ENCODE measurements at places on chromosomes 1 and 21.

DNA sequence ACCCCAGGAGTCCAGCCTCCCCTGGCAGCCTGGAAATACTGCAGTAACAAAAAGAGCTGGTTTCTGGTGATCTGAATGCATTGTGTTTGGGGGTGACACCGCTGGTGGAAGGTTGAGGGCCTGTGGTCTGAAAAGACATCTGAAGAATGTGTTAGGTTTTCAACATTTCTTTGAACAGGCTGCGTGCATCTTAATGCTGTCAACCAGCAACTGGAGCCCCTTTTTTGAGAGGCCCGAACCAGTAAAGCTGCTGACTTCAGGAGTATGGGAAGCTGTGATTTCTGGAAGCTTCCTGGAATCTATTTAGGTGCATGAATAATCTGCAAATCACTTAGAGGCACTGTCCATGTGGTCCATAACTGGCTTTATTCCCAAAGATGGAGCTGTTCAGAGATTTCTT lies 17.0 kb downstream of the ATP5PO start:
- no peak for DNase-seq

DNA sequence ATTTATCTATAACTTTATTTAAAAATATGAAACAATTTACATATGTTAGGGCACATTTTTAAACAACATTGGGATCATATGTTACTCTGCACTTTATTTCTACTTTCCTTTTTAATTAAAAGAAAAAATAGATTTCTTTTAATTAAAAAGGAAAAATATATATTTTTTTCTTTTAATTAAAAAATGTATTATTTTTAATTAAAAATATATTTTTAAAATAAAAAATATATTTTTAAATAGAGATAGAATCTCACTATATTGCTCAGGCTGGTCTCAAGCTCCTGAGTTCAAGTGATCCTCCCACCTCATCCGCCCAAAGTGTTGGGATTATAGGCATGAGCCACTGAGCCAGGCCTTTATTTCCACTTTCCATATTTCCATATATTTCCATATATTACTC lies 36.7 kb downstream of the WARS2 start:
- no peak for DNase-seq

GRCh38 chr1:110538075-110538474 lies 19.1 kb upstream of the KCNA10 start:
- DNase-seq = no peak

DNA sequence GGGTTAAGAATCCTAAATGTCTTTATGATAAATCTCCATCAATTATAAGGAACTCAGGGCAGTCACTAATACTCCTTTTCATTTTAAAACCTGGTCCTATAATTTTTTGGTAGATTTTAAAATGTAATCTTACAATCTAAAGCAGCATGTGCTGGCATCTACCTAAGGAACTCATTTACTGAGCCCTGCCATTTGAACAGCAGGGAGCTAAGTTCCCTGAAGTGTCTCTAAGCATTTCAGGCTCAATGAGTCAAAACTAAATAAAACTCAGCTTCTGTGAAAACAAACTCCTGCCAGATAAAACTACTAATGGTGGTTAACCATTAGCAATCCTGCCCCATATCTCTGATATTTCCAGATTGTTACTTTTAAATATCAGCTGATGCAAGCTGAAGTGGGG lies 1371.8 kb upstream of the PRMT6 start:
- no peak for DNase-seq

DNA sequence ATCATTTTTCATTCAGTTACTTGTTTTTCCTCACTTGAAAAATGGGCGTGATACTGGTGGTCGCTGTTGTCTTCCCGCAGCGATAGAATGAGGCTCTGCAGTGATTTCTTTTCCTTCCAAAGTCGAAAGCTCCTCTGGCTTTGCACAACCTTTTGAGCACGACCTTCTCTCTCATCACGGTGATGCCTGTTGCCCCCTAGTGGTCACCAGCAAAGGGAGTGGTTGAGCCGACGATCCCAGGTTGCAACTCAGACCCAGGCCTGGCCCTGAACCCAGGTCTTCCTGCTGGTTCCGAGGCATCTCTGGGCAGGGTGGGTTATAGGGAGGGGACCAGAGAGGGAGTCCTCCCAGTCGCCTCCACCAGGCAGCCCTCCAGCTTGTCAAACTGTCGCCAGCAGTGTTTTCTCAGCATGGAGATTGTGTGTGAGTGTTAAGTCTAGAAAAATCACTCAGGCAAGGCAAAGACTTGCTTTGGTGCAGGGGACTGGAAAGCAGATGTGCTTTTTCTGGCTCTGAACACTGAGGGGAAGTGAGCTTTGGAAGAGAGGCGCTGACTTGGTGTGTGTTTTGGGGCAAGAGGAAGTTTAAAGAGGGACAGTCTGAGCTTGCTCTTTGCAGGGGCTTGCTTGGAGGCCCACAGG lies 285.3 kb downstream of the CAMTA1 start:
- peak; percentile 54 for DNase-seq

Data from NCI-H510A (cell line).